ENCODE measurements at places on chromosomes 7 and 10.

GRCh38 chr10:70158113-70158512 is 11.6 kb upstream of the TYSND1 start:
- no peak for DNase-seq

- DNase-seq = no peak
Observed at GRCh38 chr10:76905251-76905650, 732.4 kb downstream of the KCNMA1 start.

- no peak for DNase-seq
Observed at GRCh38 chr10:22346096-22346661, 883 bp downstream of the SPAG6 start.

DNA sequence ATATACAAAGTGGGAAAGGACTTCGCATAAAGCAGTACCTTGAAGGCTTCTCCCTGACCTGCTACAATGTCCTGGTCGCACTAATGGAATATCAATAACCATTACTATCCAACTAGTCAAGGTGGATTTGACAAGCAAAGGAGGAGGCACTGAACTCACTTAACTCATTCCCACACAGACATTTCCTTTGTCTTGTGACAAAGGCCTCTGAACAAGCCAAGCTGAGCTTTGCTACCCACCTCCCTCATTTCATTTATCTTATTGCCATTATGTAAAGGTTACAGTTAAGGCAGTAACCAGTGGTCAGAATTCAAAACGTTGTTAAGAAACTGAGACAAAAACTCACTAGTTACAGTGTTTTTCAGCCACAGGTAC is 7.3 kb downstream of the ELMO1 start:
- DNase-seq = no peak

DNA sequence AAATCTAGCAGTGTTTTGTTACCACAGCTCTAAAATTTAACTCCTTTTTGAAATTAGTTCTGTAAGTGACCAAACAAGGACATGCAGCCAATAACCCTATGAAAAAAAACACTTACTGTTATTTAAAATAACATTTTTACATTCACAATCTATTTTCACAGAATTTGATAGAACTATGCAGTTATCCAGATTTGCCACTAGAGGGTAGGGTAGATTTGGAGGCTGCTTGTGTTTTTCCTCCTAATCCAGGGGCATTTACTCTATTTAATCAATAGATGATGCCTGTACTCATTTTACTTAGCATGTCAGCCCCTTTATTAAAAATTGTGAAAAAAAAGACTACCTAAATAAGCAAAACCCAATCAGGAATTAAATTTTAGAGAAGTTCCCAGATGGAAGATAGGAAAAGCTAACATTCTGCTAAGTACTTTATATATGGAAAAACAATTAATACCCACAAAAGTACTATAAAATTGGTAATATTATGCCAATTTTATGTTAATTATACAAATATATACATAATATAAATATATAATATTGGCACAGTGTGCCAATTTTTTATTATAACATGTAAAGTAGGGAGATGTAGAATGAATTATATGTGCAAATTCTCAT is 18.1 kb upstream of the LIPK start:
- DNase-seq = no peak
